ENCODE measurements at places on chromosomes 4 and X. TPM values are rescaled to one million over a fixed set of nuclear protein-coding genes. Genes with fewer than 3 reads are reported as not detected.
A peak's percentile ranks its signal among the peaks of the same experiment; 100 is the strongest.

Gene TRIM60
- not detected for polyA plus RNA-seq

Gene NUDT10
- 1.2 TPM for polyA plus RNA-seq

Gene SCML2
- polyA plus RNA-seq, result 1.7 TPM

Gene COL4A6
- 7.0 TPM for polyA plus RNA-seq

DNA sequence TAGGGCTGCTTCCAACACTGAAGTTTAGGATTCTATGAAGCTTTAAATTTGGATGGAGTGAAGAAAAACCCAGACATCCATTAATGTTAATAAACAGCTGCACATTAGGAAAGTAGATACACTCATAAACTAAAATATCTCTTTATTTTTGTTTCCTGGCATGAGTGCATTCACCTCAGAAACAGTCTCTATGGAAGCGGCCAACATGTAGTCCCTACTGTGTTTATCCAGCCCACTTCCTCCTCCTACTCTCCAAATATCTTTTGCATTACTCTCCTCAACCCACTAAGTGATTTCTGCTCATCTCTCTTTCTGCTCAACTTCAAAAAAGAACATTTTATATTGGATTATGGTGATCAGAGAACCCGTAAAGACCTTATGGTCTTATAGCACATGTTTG, 180.3 kb upstream of the MXRA5 start:
- DNase-seq, result no peak

GRCh38 chrX:77658886-77659285, 127.1 kb downstream of the ATRX start:
- no peak for DNase-seq

DNA sequence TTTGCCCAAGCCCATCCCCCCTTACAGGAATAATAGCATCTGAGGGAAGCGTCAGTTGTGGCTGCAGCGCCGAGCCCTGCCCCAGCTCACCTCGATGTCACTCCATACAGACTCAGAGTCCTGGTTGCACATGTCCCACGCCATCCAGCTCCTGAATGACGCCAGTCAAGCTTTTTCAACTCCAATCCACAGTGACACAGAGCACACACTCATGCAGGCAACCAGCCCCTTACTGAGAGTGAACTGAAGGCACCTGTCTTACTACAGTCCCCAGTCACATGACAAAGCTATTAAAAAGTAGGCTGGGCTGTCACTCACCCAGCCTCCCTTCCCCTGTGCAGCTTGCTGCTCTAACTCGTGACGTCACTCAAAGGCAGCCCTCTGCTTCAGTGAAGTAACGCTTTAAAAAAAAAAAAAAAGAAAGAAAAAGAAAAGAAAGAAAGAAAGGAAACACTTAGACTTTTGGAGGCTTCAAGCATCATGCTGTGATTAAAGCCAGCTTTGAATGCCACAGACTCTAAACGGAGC, at the start of gene PPARGC1A:
PPARGC1A (minus strand) TSS at position 234 of the 528 bp plus-strand sequence; CDS start at position 144, 90 bp downstream.
- DNase-seq, result peak; percentile 72

GRCh38 chr4:102493794-102494193, 7.4 kb upstream of the NFKB1 start:
- no peak for DNase-seq

DNA sequence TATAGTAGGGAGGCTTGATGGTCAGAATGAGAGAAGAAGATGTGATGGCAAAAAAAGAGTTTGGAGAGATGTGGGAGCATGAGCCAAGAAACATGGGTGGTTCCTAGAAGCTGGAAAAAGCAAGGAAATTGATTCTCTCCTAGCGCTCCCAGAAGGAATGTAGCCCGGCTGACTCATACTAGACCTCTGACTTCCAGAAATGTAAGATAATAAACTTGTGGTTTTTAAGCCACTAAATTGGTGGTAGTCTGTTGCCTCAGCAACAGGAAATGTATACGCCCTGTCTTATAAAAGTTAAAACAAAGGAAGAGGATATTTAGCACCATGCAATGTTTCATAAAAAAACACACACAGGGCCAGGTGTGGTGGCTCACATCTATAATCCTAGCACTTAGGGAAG, 182.7 kb upstream of the PCDH7 start:
- no peak for DNase-seq

- no peak for DNase-seq
Observed at GRCh38 chrX:152276277-152276676, 137.9 kb upstream of the MAGEA10 start.

DNA sequence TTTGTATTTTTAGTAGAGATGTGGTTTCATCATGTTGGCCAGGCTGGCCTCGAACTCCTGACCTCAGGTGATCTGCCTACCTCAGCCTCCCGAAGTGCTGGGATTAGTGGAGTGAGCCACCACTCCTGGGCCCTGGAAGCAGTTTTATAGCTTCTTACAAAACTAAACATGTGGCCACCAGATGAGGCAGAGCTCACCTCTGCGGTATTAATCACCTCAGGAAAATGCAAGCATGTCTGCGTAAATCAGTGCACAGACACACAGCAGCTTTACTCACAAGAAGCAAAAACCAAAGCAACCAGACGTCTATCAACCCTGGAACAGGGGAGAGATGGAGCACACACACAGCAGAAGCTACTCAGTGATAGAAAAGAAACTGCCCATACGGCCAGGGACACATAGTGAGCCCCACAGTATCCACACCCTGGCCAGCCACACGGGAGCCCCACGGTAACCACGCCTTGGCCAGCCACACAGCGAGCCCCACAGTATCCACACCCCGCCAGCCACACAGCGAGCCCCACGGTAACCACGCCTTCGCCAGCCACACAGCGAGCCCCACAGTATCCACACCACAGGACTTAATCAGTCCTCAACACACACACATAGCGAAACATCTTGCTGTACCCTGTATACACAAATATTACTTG, 30.2 kb downstream of the PPP2R3B start:
- no peak for DNase-seq

- no peak for DNase-seq
Observed at GRCh38 chr4:128334256-128334655, 46.6 kb upstream of the PGRMC2 start.

DNA sequence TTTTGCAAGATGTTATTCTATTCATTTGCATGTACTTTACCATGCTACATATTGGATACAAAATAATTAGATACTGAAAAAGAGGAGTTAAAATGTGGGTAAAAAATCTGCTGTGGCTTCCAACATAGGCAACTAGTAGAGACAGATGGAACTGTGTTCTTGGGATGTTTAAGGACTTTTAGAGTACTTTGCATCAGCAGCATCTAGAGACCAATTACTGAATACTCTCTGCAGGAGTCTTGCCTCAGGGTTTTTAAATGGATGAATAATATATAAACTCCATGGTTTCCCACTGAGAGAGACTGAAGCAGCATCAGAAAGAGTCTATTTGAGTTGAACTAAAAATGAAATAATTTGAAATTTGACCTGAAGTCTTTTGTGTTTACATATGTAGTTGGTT, 676.7 kb downstream of the GALNTL6 start:
- no peak for DNase-seq

- no peak for DNase-seq
Observed at GRCh38 chr4:87390551-87390890, 467 bp downstream of the HSD17B11 start.

DNA sequence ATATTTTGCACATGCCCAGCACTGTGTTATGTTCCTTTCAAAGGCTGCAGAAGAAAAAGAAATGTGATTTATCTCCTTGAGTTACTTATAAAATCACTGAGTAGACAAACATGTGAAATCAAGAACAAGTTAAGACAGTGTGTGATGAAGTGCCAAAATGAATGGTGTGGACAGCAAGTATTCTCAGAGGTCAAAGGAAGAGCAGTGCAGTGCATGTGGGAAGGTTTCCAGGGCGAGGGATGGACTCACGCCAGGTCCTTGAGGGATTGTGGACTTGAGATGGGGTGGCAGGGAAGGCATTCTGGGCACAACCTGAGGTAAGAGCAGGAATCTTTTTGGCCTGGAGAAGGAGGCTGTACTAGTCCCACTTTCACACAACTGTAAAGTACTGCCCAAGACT, 115.5 kb downstream of the FNIP2 start:
- DNase-seq, result no peak

DNA sequence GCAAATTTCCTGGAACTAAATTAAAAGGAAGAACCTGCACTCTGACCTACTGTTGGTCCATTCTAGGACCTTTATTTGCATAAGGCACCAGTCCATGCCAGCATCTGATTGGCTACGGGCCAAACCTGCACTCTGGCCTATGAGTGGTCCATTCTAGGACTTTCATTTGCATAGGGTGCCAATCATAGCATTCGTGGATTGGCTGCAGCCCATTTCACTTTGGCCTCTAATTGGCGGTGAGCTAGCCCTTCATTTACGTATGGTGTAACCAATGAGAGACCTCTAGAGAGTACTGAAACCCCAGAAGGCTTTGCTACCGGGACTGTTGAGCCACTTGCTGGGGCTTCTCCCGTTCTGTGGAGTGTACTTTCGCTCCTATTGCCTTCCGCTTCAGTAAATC, 6.1 kb upstream of the RNF175 start:
- no peak for DNase-seq

GRCh38 chrX:110394651-110395050, 36.0 kb downstream of the RTL9 start:
- DNase-seq, result no peak

Measured in right cardiac atrium (tissue), 5 donors.